Memory B cell (primary cell): ENCODE measurements at places on chromosomes 6 and 20.
A peak's percentile ranks its signal among the peaks of the same experiment; 100 is the strongest.

- no peaks in the 10 kb centered on the region for H3K27me3 ChIP-seq
- no peak within 1 kb of the TSS for H3K27ac ChIP-seq
- no peaks in the 10 kb centered on the region for H3K4me1 ChIP-seq
- H3K4me3 ChIP-seq, result no peak within 1 kb of the TSS
Measured at GRCh38 chr20:13990465-13990864, at the start of gene SEL1L2. TSS of gene SEL1L2 (minus strand) at chr20:13990614. CDS start at chr20:13990534, 80 bp downstream.

- peaks cover 12% of the 10 kb centered on the region for H3K4me1 ChIP-seq
- no peak overlapping the region for H3K27ac ChIP-seq
- H3K4me3 ChIP-seq, result no peak overlapping the region
- peaks cover 7% of the 10 kb centered on the region for H3K27me3 ChIP-seq
- H3K36me3 ChIP-seq, result peaks cover 3% of the 10 kb centered on the region
Measured at GRCh38 chr6:166296035-166296883, 11.9 kb downstream of the PRR18 start.

- peaks cover 19% of the 10 kb centered on the region for H3K4me1 ChIP-seq
- peaks cover 4% of the 10 kb centered on the region for H3K27me3 ChIP-seq
- no peak overlapping the region for H3K27ac ChIP-seq
- no peak for DNase-seq
Measured at GRCh38 chr6:79079561-79080041, 1.5 kb upstream of the PHIP start.

- H3K4me3 ChIP-seq, result no peak overlapping the region
- H3K27ac ChIP-seq, result peak overlapping the region; percentile 62
- H3K36me3 ChIP-seq, result peaks cover 14% of the 10 kb centered on the region
- peaks cover 40% of the 10 kb centered on the region for H3K4me1 ChIP-seq
Measured at GRCh38 chr6:13480631-13481501, 6.5 kb downstream of the GFOD1 start.

GRCh38 chr6:46626228-46626909 lies 26.2 kb downstream of the CYP39A1 start:
- peak; percentile 12 for DNase-seq
- no peaks in the 10 kb centered on the region for H3K36me3 ChIP-seq
- H3K27ac ChIP-seq, result no peak overlapping the region
- H3K4me3 ChIP-seq, result no peak overlapping the region
- peaks cover 5% of the 10 kb centered on the region for H3K27me3 ChIP-seq

DNA sequence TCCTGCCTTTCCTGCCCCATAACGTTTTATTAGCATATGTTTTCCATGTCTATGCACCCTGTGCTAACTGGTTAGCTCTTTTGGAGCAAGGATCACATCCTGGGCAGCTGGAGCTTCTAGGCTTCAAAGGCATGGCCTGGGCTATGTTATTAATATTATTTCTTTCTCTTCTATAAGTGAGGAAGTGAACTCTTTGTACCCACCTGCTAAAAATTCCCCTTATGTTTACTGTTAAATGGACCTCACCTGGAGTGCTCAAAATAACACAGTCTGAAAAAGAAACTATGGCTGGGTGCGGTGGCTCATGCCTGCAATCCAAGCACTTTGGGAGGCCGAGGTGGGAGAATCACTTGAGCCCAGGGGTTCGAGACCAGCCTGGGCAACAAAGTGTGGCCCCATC lies 97.8 kb downstream of the TNFAIP3 start:
- peak overlapping the region; percentile 50 for H3K4me3 ChIP-seq
- peaks cover 3% of the 10 kb centered on the region for H3K27me3 ChIP-seq
- H3K4me1 ChIP-seq, result peaks cover 15% of the 10 kb centered on the region
- H3K27ac ChIP-seq, result peak overlapping the region; percentile 45

- DNase-seq, result no peak
- H3K27ac ChIP-seq, result no peak overlapping the region
- H3K27me3 ChIP-seq, result no peaks in the 10 kb centered on the region
- H3K4me3 ChIP-seq, result no peak overlapping the region
- peaks cover 10% of the 10 kb centered on the region for H3K4me1 ChIP-seq
- H3K36me3 ChIP-seq, result peaks cover 23% of the 10 kb centered on the region
Measured at GRCh38 chr20:58661598-58662473, 10.8 kb downstream of the STX16 start.

- H3K27me3 ChIP-seq, result no peaks in the 10 kb centered on the region
- H3K27ac ChIP-seq, result no peak overlapping the region
Measured at GRCh38 chr6:51025082-51025777, 206.6 kb downstream of the TFAP2B start.
